Stimulated activated CD8-positive, alpha-beta memory T cell treated with anti-CD3 and anti-CD28 coated beads, Interleukin-7, amount 100 ng/mL, for 24 hours (primary cell): ENCODE measurements at places on chromosomes 5 and 9.

DNA sequence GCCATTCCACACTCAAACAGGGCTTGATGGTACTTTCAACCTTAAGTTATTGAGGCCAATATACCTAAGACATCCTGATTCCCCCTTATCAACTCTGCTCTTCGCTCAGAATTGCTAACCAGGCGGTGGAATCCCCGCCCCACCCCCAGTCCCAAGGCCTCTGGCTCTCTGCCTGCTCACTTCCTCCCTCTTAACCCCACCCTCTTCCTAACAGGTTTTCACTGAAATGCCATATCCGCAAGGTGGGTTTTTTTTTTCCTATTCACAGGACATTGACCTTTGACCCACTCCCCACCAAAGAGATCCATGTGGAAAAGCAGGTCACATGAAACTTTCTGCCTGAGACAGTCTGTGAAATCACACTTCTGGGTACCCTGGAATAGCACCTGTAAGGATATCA lies 66.6 kb upstream of the IFNK start:
- no peak for DNase-seq

- DNase-seq, result no peak
These were observed 191.5 kb downstream of the ROR2 start for GRCh38 chr9:91758491-91758981.

- DNase-seq, result no peak
These were observed 2.1 kb downstream of the CA9 start for GRCh38 chr9:35675732-35676392.

DNA sequence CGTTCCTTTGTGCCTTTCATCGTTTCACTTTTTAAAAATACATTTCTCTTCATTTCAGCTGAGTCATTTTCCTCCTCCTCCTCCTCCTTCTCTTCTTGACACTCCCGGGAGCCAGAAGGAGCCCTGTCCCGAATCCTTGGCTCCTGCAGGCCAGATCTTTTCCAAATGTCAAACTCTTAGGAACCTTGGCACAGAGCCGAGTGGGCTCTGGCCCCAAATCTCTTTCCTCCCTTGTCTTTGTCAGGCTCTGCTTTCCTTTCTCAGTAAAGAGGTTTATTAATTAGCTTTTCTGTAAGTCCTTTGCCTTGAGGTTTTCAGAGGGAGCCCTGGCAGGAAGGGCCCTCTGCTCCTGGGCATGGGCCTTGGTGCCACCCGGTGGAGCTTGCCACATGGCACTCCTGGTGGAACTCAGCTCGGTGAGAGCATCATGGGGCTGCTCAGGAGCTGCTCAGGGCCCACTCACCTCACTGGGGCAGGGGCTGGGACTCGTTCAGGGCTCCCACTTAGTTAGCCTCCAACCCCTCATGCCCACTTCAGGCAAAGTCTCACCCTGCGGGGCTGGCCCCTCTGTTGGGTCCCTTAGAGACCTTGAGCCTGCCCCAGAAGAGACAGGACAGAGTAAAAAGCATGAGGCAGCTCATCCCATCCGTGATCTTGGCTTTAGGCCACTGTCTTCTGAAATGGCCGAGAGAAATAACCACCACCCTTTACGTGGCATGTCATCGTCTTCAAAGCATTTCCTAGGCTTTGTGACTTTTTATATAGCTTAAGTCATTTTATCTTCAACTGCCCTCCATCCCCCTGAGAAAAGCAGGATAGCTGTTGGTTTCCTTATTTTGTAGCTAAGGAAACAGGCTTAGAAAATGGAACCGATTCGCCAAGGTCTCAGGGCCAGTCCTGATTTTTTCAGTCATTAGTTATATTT lies 17.1 kb downstream of the STC2 start:
- no peak for DNase-seq

GRCh38 chr5:53508125-53508524 lies 27.7 kb downstream of the FST start:
- DNase-seq, result no peak

DNA sequence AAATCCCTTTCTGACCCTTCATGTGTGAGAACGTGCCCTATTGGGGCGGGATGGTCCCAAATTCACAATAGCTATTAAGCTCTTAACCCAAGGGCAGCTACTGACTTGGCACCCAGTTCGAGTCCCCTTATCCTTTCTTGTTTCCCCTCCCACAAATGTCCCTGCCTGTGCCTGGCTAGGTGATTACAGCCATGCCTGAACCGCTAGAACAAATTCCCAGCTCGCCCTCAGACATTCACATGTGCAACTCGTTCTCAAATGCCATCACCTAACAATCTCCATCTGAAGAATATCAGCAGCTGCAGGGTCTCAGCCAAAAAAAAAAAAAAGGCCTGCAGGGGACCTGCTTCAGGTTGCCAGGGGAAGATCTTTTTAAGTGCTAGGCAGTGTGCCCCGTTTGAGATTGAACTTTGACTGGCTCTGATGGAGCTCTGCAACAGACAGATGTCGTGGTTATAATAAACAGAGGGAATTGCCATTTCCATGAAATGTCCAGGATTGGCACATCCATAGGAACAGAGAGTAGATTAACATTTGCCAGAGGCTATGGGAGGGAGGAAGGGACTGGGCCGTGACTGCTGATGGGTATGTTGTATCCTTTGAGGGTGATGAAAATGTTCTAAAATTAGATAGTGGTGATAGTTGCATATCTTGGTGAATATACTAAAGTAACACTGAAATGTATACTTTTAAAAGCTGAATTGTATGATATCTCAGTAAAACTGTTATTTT lies 347.2 kb upstream of the WWC1 start:
- DNase-seq, result no peak

DNA sequence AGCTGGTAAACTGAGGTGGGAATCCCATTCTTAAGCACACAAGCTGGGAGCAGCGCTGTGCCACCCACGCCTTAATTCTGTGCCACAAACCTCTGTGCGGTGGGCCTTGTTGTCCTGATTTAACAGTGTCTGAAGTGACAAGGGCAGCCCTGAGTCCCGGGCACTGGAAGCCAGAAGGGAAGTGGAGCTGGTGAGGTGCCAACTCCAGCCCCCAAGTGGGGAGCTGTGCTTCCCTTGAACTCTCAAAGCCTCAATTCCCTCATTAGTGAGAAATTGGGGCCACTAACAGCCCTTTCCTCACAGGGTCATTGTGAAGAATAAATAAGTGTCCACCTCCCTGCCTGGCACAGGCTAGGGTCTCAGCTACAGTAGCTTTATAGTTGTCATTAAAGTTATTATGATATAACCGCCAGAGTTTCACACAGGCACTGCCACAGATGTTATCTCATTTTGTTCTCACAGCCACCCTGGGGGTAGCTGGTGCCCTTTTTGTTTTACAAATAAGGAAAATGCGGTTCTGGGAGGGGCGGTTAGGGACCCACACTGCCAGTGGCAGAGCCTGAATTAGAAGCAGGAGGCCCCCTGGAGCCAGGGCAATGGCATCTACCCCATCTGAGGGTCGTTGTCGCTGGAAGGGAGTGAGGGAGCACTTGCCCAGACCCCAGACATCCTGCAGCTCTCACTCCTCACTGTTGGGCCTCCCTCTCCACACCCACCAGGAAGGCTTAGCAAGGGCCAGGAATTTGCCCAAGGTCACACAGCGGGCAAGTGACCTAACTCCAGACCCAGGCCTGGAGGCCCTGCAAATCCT lies 2.1 kb upstream of the TLX3 start:
- DNase-seq, result no peak

DNA sequence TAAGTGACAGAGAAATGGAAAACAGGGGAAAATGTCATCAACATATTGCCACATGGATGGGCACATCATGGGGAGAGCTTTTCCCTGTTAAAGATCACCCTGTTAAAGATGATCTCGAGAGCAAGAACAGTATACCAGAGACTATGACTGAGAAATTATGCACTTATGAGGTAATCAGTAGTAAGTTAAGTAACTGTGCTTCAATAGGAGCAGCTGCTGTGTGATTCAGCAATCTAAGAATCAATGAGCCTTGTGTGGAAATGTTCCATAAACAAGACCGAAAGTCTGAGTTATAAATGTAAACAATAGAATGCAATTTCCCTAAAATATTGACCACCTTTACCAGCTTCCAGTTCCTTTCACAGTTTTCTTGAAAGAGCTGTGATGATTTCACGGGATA lies 582.3 kb downstream of the CAAP1 start:
- DNase-seq, result no peak

DNA sequence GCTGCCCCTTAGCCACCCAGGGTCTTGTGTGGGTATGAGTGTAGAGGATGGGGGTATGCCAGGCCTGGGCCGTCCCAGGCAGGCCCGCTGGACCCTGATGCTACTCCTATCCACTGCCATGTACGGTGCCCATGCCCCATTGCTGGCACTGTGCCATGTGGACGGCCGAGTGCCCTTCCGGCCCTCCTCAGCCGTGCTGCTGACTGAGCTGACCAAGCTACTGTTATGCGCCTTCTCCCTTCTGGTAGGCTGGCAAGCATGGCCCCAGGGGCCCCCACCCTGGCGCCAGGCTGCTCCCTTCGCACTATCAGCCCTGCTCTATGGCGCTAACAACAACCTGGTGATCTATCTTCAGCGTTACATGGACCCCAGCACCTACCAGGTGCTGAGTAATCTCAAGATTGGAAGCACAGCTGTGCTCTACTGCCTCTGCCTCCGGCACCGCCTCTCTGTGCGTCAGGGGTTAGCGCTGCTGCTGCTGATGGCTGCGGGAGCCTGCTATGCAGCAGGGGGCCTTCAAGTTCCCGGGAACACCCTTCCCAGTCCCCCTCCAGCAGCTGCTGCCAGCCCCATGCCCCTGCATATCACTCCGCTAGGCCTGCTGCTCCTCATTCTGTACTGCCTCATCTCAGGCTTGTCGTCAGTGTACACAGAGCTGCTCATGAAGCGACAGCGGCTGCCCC lies 2.6 kb downstream of the SLC35A4 start:
- DNase-seq, result no peak

DNA sequence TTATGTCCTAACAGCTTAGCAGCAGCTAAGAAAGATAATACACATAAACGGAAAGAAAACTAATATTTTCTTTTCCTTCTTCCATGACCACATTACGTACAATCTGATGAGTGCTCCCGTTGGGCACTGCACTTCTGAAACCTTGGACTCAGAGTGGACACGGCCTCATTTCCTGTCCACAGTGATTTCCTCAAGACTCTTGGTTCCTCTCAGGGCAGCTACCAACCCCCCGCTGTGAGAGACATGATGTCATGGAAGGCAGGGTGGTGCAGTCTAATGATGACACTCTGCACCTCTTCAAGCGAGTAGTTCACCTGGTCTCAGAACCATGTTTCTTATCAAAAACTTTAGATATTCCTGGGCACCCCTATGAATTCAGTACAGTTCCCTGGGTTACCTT lies 68.7 kb upstream of the CTSL start:
- no peak for DNase-seq

- no peak for DNase-seq
These were observed 4.5 kb downstream of the DBN1 start for GRCh38 chr5:177468685-177469628.

GRCh38 chr5:80926979-80927656 lies 33.0 kb upstream of the RASGRF2 start:
- DNase-seq, result no peak

GRCh38 chr9:97694769-97695168 lies 2.4 kb downstream of the XPA start:
- DNase-seq, result no peak

DNA sequence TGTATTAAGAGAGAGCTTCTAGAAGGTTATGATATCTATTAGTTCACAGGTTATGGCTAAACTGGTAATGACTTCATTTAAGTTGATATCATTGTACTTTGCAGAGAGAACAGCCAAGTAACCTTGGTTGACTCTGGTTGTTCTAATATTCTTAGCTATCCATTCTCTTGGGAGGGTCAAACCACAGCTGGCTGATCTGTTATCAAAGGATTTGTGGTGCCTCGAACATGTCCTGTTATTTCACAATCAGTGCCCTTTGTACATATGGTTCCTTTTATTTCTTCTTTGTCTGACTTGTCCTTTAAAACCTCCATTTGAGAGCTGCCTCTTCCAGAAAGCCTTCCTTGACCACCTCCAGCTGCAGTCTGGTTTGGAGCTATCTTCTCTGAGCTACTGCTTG lies 61.7 kb downstream of the PDE8B start:
- DNase-seq, result no peak

GRCh38 chr9:127812936-127813675 lies 10.4 kb downstream of the FPGS start:
- no peak for DNase-seq

GRCh38 chr5:174997688-174998087 lies 273.3 kb downstream of the MSX2 start:
- DNase-seq, result no peak

DNA sequence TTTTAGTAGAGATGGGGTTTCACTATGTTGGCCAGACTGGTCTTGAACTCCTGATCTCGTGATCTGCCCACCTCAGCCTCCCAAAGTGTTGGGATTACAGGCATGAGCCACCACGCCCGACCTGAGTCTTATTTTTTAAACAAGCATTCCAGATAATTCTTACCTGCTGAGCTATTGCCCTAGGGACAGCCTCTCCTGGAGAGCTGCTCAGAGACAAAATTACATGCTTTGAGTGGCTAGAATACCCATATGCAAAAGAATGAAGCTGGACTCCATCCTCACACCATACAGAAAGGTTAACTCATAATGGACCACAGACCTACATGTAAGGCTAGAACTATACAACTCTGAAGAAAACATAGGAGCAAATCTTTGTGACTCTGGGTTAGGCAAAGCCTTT lies 41.6 kb downstream of the GTF3C4 start:
- DNase-seq, result no peak

GRCh38 chr5:140424135-140424534 lies 22.5 kb downstream of the ANKHD1 start:
- no peak for DNase-seq

DNA sequence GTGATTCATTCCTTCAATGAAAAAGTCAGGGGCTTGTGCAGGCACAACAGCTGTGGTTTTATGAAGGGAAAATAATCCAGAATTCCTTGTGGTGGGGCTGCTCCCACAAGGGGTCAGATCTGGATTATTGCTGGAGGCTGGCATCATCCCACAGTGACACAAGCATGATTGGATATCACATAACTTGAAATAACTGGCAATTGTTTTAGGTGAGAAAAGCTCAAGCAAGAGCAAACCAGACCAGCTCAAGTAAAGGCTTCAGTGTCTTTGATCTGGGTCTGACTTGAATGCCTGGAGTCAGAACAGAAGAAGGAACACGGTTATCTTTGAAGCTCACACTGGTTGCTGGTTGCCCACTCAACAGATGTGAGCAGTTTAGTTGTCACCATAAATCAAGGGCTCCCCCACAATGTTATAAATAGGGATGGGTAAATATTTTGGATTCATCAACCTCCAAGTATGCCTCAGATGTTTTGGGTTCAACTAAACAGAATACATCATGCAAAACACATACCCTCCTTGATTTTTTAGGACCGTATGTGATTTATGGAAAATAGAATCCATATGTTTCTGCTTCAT lies 3.1 kb upstream of the ZNF474 start:
- DNase-seq, result no peak

GRCh38 chr5:92041206-92041605 lies 658.1 kb upstream of the ARRDC3 start:
- DNase-seq, result no peak
